ENCODE measurements at places on chromosomes 5 and 9. TPM values are rescaled to one million over a fixed set of nuclear protein-coding genes. Genes with fewer than 3 reads are reported as not detected.

- DNase-seq: no peak
These were observed 102.2 kb upstream of the OSMR start for GRCh38 chr5:38743562-38743961.

GRCh38 chr5:175478384-175479124, at the start of gene SFXN1:
TSS of gene SFXN1 (plus strand) at chr5:175478560. CDS start at chr5:175492104, 13,544 bp downstream.
- DNase-seq: peak; percentile 81

- no peak for DNase-seq
These were observed 14.2 kb downstream of the GLIPR2 start for GRCh38 chr9:36150574-36151315.

DNA sequence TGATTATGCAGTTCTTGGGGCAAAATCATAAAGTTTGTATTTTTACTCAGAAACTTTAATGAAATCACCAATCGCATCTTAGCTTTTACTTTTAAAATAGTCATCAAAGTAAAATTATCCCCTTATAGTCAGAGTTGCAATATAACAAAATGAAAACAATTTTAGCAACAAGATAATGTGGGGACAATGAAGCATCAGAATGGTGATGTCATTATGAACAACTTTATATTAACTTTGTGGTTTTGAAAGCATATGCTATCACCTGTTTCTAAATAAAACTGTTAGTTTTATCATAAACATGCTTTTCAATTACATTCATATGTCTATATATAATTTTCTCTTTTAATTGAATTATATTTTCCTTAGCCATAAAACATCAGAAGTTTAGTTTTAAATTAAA, 856.8 kb downstream of the CDH9 start:
- no peak for DNase-seq

DNA sequence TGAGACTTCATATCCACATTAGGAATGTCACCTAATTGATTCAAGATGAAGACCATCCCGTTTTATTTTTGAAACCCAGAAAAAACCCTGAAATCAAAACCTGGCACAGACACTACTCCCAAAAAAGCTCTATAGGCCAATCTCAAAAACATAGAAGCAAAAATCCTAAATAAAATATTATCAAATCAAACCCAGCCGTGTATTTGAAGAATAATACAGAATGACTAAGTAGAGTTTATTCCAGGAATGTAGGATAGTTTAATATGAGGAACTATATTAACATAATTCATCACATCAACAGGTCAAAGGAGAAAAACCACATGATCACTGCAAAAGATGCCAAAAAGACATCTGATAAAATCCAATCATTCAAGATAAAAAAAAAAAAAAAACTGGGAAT, 167.1 kb downstream of the ACTL7B start:
- no peak for DNase-seq

- no peak for DNase-seq
These were observed 151.9 kb downstream of the NDUFS4 start for GRCh38 chr5:53712327-53712726.

DNA sequence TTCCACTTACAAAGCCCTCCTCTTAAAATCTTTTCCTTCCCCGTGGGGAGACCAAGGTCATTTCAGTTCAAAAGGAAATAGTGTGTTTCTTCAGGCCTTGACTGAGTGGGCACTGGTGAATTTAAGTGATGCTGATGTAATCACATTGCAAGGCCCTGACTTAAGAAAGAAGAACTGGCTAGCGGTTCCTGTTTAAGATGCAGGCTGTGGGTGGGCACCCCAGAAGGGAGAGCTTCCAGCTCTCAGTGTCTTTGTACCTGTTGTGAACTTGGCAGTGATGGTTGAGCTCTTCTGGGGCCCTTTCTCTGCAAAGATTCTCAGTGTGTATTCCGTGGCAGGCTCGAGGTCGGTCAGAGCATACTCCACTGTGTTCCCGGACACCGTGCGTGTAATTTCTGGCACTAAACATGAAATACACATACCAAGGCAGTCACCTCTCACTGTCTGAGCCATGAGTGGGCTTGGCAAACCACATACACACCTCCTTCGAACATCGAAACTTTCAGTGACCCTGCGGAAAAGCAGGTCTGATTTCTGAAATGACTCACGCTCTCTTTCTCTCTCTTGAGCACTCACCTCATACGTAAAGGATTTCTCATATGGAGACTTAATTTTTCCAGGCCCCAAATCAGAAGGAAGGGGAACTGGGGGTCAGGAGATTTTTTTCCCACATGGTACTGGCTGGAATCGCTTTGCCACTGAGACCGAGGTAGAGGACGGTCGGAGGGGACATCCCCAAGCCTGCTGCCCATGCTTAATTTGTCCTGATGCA, 81.9 kb downstream of the TNC start:
- DNase-seq: no peak

DNA sequence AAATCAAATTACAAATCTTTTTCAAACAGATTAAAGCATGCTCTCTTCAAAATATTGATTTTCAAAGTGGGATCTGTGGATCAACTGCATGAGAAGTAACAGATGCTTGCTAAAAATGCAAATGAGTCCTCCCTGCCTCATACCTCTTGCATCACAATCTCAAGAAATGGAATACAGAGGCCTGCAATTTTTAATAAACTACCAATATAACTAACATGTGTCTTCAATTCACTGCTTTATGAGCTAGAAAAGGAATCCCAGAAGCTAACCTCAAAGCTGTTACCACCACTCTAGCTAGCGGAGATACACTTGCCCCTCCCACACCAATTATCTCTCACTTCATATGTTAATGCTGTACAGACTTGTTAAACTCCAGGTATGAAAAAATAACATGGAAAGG, 9.6 kb downstream of the OR13C5 start:
- no peak for DNase-seq

DNA sequence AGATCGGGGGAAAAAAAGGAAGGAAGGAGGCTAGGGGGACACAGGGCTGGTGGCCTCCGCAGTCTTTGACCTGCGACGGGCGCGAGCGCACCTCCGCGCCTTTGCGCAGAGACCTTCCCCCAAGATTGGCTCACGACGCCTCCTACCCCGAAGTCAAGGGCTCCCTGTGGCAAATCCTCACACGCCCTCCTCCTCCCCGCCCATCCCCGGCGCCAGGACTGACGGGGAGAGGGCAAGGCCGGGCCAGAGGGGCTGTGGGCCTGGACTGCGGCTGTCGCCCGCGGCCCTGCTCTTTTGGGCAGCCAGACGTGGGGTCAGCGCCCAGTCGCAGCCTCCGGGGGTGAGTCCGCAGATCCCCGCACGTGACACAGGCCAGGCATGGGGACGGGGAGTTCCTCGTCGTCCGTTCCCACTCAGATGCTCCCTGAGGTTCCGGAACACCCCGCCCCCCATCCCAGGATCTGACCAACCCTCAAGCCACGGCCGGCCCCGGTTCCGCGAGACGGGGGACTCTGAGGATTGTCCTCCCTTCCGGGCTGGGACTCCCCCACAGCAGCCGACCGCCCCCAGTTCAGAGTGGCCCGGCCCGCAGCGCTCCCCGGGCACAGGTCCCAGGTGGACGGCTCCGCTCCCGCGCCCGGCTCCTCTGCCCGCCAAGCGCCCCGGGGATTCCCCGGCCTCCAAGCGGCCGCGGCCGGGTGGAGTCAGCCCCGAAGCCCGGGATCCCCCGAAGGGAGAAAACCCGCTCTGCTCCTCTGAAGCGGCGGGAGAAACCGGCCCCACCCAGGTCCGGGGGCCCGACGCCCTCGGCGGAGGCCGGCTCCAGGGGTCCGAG, 543 bp upstream of the ANKRD33B start:
- peak; percentile 65 for DNase-seq

GRCh38 chr5:73214306-73214705, 41.3 kb downstream of the TMEM174 start:
- DNase-seq: no peak

DNA sequence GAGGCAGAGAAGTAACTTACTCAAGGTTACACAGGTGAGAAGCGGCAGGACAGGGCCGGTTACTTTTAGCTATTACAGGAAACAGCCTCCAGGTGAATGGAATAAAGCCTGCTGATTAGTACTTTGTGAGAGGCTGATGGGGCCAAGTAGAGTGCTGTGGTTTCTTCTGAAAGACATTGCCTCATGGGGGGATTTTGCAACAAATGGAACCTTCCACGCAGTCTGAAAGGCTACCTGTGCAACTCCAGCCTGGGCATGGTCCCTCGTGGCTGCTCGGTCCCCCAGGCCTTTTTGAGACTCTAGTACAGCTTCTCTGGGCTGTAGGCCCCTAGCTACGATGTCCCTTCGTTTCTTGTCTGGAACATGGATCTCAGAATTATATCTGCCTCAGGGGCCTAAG, 2.0 kb downstream of the TMEM268 start:
- DNase-seq: no peak

DNA sequence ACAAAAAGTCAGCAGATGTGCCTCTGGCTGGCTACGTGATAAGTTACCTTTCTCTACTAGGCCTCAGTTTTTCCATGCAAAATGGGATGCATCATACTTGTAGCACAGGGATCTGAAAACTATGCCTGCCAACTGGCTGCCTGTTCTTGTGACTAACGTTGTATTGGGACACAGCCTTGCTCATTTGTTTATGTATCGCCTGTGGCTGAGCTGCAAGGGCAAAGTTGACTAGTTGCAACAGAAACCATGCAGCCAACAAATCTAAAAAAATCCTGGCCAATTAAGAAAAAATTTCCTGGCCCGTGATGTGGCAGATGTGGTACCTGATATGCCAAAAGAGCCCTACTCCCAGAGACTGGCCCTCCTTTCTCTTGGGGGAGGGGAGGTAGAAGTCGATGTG, 131.3 kb downstream of the SEC61B start:
- DNase-seq: no peak

The SLC34A3 gene
- total RNA-seq: 0.13 TPM

The GFI1B gene
- total RNA-seq: 0.41 TPM

The LHX3 gene
- 0.11 TPM for total RNA-seq

The FAM53C gene
- total RNA-seq: 51.3 TPM

The CCDC183 gene
- total RNA-seq: 2.0 TPM

The PCDHA6 gene
- total RNA-seq: 2.4 TPM
